CD4-positive, alpha-beta T cell treated with Interleukin-21 for 1 hour (primary cell): ENCODE measurements at places on chromosomes 3 and 15.

GRCh38 chr3:49489247-49489646, 19.2 kb downstream of the DAG1 start:
- no peak for DNase-seq

GRCh38 chr15:47803767-47804166, 86.5 kb downstream of the SEMA6D start:
- no peak for DNase-seq

DNA sequence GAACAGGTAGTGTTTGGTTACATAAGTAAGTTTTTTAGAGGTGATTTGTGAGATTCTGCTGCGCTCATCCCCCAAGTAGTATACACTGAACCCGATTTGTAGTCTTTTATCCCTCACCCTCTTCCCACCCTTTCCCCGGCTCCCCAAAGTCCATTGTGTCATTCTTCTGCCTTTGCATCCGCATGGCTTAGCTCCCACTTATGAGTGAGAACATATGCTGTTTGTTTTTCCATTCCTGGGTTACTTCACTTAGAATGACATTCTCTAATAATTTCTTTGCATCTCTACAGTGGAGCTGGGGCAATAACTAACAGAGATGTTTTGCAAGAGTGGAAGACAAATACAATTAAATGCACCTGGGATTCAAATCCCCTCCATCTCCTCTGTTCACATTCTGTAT, 93.2 kb downstream of the TP63 start:
- no peak for DNase-seq

DNA sequence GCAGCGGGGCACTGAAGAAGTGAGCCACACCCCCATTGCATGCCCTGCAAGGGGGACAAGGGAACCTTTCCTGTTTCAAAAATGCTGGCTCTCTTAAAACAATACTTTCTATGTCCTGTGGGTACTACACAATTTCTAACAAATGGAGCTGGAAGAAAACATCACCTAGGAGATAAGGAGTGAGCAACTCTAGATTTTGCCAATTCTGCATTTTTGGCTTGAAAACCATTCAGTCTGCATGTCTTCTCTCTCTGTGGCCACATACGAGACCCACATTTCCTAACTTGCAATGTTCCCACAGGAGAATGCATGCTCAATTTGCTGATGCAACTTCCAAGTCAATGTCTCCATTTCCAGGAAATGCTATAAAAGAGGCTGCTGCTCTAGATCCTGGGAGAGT, 662.0 kb downstream of the SQOR start:
- no peak for DNase-seq

DNA sequence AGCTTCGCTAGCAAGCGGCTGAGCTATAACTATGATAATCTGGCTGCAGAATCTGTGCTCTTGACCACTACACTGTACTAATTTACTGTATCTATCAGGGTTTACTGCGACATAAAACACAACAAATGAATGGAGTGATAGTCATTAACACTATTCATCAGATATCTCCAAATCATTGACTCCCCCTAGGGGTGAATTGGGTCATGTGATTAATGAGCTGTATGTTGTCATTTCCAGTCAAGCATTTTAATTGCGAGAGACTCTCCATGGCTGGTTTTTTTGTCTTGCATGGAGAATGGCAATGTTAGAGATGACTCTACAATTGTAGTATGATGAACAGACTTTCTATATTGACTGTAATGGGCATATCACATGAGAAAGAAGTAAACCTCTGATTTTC, 10.5 kb upstream of the TM4SF18 start:
- DNase-seq: peak; percentile 9

- no peak for DNase-seq
Observed at GRCh38 chr3:141979050-141979671, 102.7 kb downstream of the ATP1B3 start.

- DNase-seq: no peak
Observed at GRCh38 chr15:70293591-70294470, 196.1 kb upstream of the TLE3 start.

- DNase-seq: no peak
Observed at GRCh38 chr15:25171856-25172687, 217.3 kb downstream of the SNRPN start.
